ENCODE measurements at places on chromosomes 2 and 18.

GRCh38 chr2:2930841-2931240 lies 446.8 kb downstream of the EIPR1 start:
- no peak for DNase-seq

DNA sequence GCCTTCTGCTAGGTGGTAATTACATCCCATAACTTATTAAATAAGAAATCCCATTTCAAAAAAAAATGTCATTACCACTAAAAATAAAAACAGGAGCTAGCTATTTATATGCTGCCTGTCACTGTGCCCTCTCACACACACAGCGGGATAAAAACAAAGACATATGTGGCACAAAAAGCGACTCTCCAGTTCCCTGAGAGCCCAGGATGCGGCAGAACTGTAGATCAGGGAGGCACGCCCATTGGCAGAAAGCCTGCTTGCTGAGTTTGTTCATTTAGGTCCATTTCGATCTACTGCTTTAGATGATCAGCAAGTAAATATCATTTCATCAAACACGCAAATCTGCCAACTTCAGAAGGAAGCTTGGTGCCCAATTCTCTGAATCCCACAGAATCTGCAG lies 124.4 kb downstream of the TMEM163 start:
- no peak for DNase-seq

- DNase-seq = peak; percentile 9
These were observed 1.1 kb downstream of the RNF103 start for GRCh38 chr2:86622519-86623042.

GRCh38 chr2:24617424-24617823 lies 126.4 kb downstream of the NCOA1 start:
- DNase-seq = no peak

- no peak for DNase-seq
These were observed 10.7 kb downstream of the DBI start for GRCh38 chr2:119377294-119377992.

DNA sequence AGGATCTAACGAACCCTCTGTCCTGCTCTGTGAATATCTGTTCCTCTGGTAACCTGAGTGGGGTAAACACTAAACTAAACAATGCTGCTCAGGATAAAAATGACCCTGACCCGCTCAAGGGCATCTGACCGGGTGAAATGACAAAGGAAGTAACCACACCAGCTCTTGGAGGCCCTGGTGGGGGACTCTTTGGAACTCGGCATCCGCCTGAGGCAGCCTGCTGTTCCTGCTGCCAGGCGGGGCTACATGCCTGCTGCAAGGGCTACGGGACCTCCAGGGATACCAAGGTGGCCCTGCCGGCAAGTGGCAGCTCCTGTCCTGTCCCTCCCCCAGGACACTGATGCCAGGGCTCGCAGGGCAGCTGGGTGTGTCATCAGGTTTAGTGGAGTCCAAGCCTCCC lies 273.3 kb downstream of the HDAC4 start:
- DNase-seq = no peak

DNA sequence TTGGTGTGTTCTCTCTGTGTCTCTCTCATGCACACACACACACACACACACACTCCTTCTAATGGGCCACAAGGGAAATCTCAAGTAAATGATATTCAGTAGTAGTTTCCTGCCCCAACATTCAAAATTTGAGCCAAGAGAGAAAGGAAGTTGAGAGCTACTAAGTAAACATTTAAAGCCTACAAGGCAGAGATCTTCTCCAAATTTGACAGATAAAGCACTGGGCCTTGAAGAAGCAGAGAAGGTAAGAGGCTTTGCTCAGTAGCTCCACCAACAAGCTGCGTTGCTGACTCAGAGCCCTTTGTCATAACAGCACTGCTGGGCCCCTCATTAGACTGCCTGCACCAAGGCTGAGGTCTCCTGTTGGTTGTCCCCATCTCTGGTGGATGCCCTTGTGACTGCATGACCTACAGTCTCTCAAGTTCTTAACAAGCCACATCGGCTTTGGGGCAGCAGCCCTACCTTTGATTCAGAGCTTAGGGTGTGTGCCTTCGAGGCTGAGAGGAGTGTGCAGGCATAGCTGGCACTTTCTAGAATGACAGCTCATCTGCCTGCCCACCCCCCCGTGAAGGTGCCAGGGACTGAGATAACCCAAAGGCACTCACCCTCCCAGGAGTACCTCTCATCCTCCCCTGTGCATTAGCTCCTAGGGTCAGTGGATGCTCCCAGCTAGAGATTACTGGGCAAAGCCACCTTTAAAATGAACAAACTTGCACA lies 32.3 kb upstream of the NEB start:
- no peak for DNase-seq

DNA sequence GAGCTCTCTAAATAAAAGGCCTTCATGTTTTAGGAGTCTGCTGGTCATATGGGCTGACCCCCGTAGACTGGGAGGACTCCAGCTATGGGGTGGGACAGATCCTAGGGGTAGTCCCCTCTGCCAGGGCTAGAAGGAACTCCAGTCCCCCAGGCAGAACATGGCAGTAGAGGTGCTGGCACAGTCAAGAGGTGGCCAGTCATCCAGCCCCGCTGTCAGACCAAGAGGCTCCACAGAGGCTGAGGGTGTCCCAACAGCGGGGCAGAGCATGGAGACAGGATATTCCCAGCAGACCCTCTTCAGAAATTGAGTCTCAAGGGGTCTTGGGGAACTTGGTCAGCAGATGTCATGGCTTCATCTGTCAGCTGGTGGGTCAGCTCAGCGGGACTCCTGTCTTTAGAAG lies 76.6 kb downstream of the LONRF2 start:
- no peak for DNase-seq

- peak; percentile 23 for DNase-seq
These were observed 1.3 kb upstream of the DPYSL5 start for GRCh38 chr2:26846334-26847306.

DNA sequence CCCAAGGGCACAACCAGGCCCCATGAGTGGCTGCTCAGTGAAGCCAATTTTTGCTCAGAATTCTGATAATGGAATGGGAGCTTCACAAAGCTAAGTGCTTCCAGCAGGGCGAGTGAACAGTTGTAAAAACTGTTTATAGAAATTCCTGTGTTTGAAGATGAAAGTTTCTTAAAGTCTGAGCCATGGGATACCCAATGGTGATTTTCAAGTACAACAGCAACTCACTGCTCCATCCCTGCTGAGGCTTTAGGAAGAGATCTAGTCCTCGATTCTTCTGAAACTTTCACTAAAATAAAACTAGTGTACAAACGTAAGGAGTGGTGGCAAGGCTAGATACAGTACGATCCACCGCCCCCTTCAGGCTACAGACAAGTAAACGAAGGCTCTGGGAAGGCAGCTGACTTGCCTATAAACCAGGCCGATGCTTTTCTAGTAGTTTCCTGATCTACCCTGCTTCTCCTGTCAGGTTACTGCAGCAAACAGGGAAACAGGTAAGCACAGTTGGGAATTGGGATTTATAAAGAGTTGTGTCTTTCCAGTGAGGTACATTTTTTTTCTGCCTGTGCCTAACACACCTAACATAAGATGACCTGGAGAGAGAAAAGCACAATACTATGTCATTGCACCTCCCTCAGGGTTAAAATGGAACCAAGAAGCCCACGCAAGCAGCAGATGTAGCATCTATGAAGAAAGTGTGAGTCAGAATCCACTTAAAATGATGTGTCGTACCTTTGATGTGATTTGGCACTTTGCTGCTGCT lies 108.7 kb downstream of the UXS1 start:
- DNase-seq = peak; percentile 89

DNA sequence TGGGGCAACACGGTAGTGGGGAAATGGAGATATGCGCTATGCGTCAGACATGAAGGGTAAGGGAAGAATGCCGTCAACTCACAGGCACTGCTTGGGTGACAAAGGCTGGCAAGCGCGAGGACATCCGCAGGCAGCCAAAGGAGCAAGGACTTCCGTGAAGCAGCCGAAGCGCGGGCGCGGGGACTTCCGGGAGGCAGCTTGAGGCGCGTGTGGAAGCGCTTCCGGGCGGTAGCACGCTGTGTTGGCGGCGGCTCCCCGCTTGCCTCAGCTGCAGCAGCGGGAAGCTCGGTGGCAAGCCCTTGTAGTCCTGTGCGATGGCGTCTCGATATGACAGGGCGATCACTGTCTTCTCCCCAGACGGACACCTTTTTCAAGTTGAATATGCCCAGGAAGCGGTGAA lies at the start of gene PSMA8:
PSMA8 (plus strand) TSS at position 218 of the 400 bp plus-strand sequence; CDS start at position 315, 97 bp downstream.
- DNase-seq = peak; percentile 46

DNA sequence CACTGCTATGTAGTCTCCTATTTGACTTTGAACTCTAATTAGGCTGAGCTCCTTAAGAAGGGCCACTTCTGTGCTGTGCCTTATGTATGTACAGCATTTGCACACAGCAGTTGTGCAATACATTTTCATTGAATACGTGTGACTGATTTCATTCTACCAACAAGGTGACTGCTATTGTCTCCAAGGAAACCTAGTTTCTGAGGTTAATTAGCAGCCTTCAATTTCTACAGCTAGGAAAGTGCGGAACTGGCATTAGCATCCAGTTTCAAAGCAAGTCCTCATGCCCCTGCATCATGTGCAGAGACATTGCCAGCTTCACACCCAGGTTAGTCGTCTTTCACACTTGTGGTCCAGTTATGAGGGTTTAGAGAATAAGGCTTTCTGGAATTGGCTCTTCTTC lies 58.6 kb downstream of the NCK2 start:
- DNase-seq = peak; percentile 26

- DNase-seq = no peak
These were observed 26.9 kb upstream of the ASAP2 start for GRCh38 chr2:9179572-9180201.

GRCh38 chr2:85537600-85538506 lies 1.1 kb upstream of the MAT2A start:
- DNase-seq = no peak

GRCh38 chr18:36769172-36769571 lies 59.6 kb downstream of the TPGS2 start:
- no peak for DNase-seq

DNA sequence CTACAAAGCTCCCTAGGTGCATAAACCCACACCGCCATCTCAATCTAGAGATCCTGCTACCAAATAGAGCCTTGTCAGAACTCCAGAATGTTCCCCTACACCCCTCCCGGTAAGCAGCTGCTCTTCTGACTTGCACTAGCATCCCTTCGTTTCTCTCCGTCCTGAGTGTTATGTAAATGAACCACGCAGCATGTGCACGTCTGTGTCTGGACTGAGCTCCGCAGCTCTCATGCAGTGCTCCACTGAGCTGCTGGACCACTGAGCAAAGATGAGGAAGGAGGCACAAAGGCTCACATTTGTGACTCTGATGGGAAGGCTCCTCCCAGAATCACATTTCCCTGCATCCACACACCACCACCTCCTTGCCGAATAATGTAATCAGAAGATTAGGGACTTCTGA lies 203.6 kb downstream of the MYT1L start:
- DNase-seq = no peak

DNA sequence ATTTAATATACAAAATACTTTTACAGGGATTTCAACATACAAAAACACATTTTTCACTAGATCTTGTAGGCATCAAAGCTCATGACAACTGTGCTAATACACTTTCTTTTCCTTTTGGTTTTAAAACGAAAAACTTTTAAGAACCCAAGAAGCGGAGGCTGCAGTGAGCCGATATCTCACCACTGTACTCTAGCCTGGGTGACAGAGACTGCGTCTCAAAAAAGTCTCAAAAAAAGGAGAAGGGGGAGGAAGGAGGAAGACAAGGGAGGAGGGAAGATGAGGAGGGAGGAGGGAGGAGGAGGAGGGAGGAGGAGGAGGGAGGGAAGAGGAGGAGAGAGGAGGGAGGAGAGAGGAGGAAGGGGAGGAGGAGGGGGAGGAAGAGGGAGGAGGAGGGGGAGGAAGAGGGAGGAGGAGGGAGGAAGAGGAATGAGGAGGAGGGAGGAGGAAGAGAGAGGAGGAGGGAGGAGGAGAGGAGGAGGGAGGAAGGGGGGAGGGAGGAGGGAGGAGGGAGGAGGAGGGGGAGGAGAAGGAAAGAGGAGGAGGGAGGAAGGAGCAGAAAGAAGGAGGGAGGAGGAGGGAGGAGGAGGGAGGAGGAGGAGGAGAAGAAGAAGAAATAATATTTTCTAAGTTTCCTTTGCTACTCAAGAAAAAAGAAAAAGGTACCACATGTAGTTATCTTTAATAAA lies 13.8 kb downstream of the ROCK2 start:
- no peak for DNase-seq

GRCh38 chr2:226609366-226609765 lies 190.3 kb downstream of the IRS1 start:
- no peak for DNase-seq
